Activated CD4-positive, alpha-beta T cell treated with anti-CD3 and anti-CD28 coated beads, Interleukin-2, amount 10 ng/mL, durations not matched to agents 24 days and 14 days (primary cell): ENCODE measurements at places on chromosomes 6 and 20.

GRCh38 chr20:25580711-25581110 is 4.6 kb downstream of the NINL start:
- H3K36me3 ChIP-seq: peaks cover 5% of the 10 kb centered on the region
- DNase-seq: no peak
- H3K4me3 ChIP-seq: no peak overlapping the region
- peaks cover 11% of the 10 kb centered on the region for H3K27me3 ChIP-seq
- H3K4me1 ChIP-seq: peaks cover 12% of the 10 kb centered on the region
- no peak overlapping the region for H3K27ac ChIP-seq

DNA sequence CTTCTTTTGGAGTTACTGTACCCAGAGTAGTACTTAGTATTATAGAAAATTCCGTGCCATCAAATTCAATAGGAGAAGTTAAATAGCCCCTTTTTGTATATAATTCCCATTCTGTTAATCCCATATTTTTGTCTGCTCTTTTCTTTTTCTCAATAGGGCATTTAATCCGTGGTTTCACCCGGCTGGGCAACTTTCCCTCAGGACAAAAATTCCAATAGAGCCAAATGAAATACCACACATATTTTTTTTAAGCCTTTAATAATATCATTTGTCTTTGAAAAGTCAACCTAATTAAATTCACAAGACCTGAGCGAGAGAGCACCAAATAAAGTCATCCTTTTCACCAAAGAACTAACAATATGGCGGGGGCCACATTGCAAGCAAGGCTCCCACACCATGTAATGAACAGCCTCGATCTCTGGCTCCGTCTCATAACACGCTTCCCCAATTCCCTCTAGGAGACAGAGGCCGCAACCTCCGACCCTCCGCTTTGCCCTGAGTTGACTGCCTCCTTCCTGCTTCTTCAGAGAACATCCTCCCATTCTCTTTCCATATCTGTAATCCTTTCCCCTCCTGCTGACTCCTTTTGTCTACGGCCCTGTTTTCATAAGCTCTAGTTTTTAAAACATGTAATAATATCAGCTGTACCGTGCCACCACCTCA is 13.6 kb downstream of the NHSL1 start:
- DNase-seq: no peak
- H3K27ac ChIP-seq: no peak overlapping the region
- no peaks in the 10 kb centered on the region for H3K36me3 ChIP-seq
- no peak overlapping the region for H3K4me3 ChIP-seq

DNA sequence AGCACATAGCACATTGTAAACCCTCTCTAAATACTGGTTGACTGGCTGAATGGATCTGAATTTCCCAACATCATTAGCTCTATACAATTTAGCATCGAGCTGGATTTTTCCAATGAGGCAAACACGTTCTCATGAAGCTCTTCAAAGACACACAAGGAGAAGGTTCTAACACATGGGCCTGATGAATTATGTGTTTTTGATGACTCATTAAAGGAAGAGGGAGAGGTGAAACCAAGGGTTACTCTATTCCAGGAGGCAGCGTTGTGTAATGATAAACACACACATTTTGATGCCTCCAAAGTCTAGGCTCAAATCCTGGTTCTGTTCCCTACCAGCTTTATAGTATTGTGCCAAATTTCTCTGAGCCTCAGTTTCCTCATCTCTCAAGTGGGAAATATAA is 84.3 kb downstream of the PFDN4 start:
- peaks cover 7% of the 10 kb centered on the region for H3K36me3 ChIP-seq
- H3K27ac ChIP-seq: peak overlapping the region; percentile 24
- peaks cover 25% of the 10 kb centered on the region for H3K4me1 ChIP-seq

DNA sequence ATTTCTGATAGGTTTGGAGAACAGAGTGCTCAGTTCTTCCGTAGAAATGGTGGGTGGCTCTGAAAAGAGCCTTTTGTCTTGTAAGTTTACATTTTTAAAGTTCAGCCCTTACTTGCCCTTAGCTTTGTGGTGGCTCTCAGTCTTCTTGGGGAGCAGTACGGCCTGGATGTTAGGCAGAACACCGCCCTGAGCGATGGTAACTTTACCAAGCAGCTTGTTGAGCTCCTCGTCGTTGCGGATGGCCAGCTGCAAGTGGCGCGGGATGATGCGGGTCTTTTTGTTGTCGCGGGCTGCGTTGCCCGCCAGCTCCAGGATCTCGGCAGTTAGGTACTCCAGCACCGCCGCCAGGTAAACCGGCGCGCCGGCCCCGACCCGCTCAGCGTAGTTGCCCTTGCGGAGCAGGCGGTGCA is 19.5 kb downstream of the OR2B2 start:
- no peak overlapping the region for H3K27ac ChIP-seq
- H3K4me3 ChIP-seq: no peak overlapping the region
- peaks cover 49% of the 10 kb centered on the region for H3K4me1 ChIP-seq
- H3K27me3 ChIP-seq: no peaks in the 10 kb centered on the region
- no peak for DNase-seq

GRCh38 chr6:35165630-35166071 is 24.5 kb upstream of the TCP11 start:
- peaks cover 8% of the 10 kb centered on the region for H3K4me1 ChIP-seq
- no peak overlapping the region for H3K4me3 ChIP-seq
- no peak for DNase-seq
- peaks cover 17% of the 10 kb centered on the region for H3K27me3 ChIP-seq
- peak overlapping the region; percentile 70 for H3K27ac ChIP-seq
- H3K36me3 ChIP-seq: peaks cover 6% of the 10 kb centered on the region

GRCh38 chr20:17227219-17227575 is 357 bp downstream of the PCSK2 start:
- H3K4me3 ChIP-seq: no peak overlapping the region
- peaks cover 45% of the 10 kb centered on the region for H3K27me3 ChIP-seq
- no peak for DNase-seq
- H3K36me3 ChIP-seq: peaks cover 1% of the 10 kb centered on the region
- H3K27ac ChIP-seq: no peak overlapping the region

DNA sequence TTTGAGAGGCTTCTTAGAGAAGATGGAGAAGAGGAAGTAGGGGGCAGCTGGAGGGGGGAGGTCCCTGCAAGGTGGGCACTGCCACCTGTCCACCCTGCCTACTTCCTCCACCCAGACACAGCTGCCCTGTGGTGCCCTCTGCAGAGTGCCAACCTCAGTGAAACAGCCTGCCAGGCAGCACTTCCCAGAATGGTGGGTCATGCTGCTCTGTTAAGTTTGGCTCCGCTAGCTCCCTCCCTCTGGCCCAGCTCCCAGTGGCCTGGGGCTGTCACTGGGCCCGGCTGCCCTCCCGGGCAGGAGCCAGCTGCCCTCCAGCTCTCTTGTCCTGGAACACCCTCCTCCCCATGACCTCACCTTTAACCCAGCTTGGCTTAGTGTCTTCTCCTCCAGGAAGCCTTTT is 5.1 kb upstream of the EPB41L1 start:
- H3K4me3 ChIP-seq: no peak overlapping the region
- H3K27ac ChIP-seq: no peak overlapping the region
- DNase-seq: no peak
- H3K27me3 ChIP-seq: peaks cover 27% of the 10 kb centered on the region

GRCh38 chr20:41004531-41005360 is 23.9 kb upstream of the TOP1 start:
- H3K4me3 ChIP-seq: peak overlapping the region; percentile 72
- H3K36me3 ChIP-seq: peaks cover 5% of the 10 kb centered on the region
- H3K27me3 ChIP-seq: no peaks in the 10 kb centered on the region

DNA sequence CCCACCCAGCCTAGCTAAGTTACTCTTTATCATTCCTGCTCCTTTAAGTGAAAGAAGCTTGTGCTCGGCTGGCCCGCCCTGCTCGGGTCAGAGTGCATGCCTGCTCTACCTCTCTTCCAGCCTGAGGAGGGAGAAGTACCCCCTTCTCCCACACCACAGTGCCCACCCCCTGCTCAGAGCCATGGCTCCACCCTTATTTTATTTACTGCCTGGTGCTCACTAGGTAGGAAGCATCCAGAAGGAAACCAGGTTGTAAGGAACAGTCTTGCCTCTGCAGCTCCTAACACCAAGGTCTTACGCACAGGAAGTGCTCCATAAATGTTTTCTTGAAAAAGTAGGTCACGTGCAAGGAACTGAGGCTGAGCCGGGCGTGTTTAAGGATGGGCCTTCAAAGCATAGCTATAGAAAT is 105.7 kb upstream of the SNX9 start:
- peaks cover 25% of the 10 kb centered on the region for H3K27me3 ChIP-seq
- no peaks in the 10 kb centered on the region for H3K4me1 ChIP-seq
- no peaks in the 10 kb centered on the region for H3K36me3 ChIP-seq
- no peak for DNase-seq
- H3K27ac ChIP-seq: no peak overlapping the region
